ENCODE measurements at places on chromosomes 5 and 9. TPM values are rescaled to one million over a fixed set of nuclear protein-coding genes. Genes with fewer than 3 reads are reported as not detected.

CACNA1B gene
- 0.18 TPM for total RNA-seq

SOHLH1 gene
- total RNA-seq = not detected

PCDHGA10 gene
- 3.0 TPM for total RNA-seq

CYFIP2 gene
- 3.1 TPM for total RNA-seq

CER1 gene
- total RNA-seq = 0.22 TPM

PAM gene
- total RNA-seq = 118 TPM

PKD2L2 gene
- 1.2 TPM for total RNA-seq

IL17B gene
- 423 TPM for total RNA-seq

CCL19 gene
- total RNA-seq = 0.35 TPM

C9 gene
- 0.22 TPM for total RNA-seq

UAP1L1 gene
- total RNA-seq = 3.1 TPM

GFPT2 gene
- total RNA-seq = 11.3 TPM

ADRA1B gene
- total RNA-seq = 0.13 TPM

IFNB1 gene
- total RNA-seq = not detected

C9orf43 gene
- total RNA-seq = 0.22 TPM

TYRP1 gene
- total RNA-seq = not detected

SPATA31D1 gene
- total RNA-seq = not detected

GHR gene
- total RNA-seq = 15.2 TPM

ATP6V1G1 gene
- 82.1 TPM for total RNA-seq

FOXE1 gene
- total RNA-seq = not detected

ZNF618 gene
- 6.4 TPM for total RNA-seq

SPATA9 gene
- 0.71 TPM for total RNA-seq

PPP1R26 gene
- 10.2 TPM for total RNA-seq

IFNK gene
- total RNA-seq = not detected

PLPP7 gene
- 52.4 TPM for total RNA-seq

SLC2A6 gene
- 0.44 TPM for total RNA-seq

SPINK6 gene
- not detected for total RNA-seq

CKMT2 gene
- total RNA-seq = 91.3 TPM

PCDHA6 gene
- total RNA-seq = 0.09 TPM

OR1J2 gene
- not detected for total RNA-seq

OR1L4 gene
- total RNA-seq = not detected

DRD1 gene
- under 0.01 TPM for total RNA-seq

CHSY3 gene
- 6.3 TPM for total RNA-seq

OBP2B gene
- not detected for total RNA-seq

GRM6 gene
- total RNA-seq = not detected

COL15A1 gene
- total RNA-seq = 186 TPM

NIPAL4 gene
- 0.13 TPM for total RNA-seq

MCTP1 gene
- 11.0 TPM for total RNA-seq

PCA3 gene
- 0.58 TPM for total RNA-seq

ENTPD2 gene
- 3.7 TPM for total RNA-seq

CDKN2A gene
- total RNA-seq = 0.22 TPM

TEK gene
- 17.1 TPM for total RNA-seq

F2RL2 gene
- total RNA-seq = 1.3 TPM

GALNT12 gene
- total RNA-seq = 2.7 TPM

GABRA6 gene
- total RNA-seq = not detected

LTC4S gene
- 2.3 TPM for total RNA-seq

C9orf153 gene
- total RNA-seq = 0.49 TPM

All from muscle of leg (tissue), 16 donors.